Mesangial cell (primary cell): ENCODE measurements at places on chromosomes 12 and 14. TPM values are rescaled to one million over a fixed set of nuclear protein-coding genes. Genes with fewer than 3 reads are reported as not detected.

Gene GALC
- 14.2 and 25.5 TPM in 2 replicates for total RNA-seq

Gene OTX2
- not detected in 2 replicates for total RNA-seq

Gene SPIC
- not detected in 2 replicates for total RNA-seq

Gene ANKRD52
- total RNA-seq, result 42.3 and 54.6 TPM in 2 replicates

Gene TPPP2
- not detected in 2 replicates for total RNA-seq

Gene SMOC1
- total RNA-seq, result 0.13 and 0.16 TPM in 2 replicates

Gene PTCSC3
- total RNA-seq, result not detected in 2 replicates

Gene KRT8
- 785 and 1,054 TPM in 2 replicates for total RNA-seq

Gene OR6C2
- total RNA-seq, result not detected in 2 replicates

Gene RTL1
- total RNA-seq, result under 0.01 and 0.16 TPM in 2 replicates

Gene CD4
- total RNA-seq, result 0.33 and 1.3 TPM in 2 replicates

Gene ARMH4
- 10.3 and 15.8 TPM in 2 replicates for total RNA-seq

Gene GPR68
- 0.89 and 0.98 TPM in 2 replicates for total RNA-seq

Gene IL23A
- 1.1 and 1.5 TPM in 2 replicates for total RNA-seq

Gene HOXC13
- total RNA-seq, result not detected in 2 replicates

Gene FAM90A1
- total RNA-seq, result 0.16 and 0.25 TPM in 2 replicates

Gene NKX2-1
- total RNA-seq, result not detected in 2 replicates

Gene INSM2
- total RNA-seq, result not detected in 2 replicates

Gene PLEK2
- total RNA-seq, result 12.2 and 48.1 TPM in 2 replicates

Gene SEL1L
- 26.2 and 34.5 TPM in 2 replicates for total RNA-seq

Gene CBLN3
- 0.65 and 1.6 TPM in 2 replicates for total RNA-seq

Gene AKAP3
- 0.13 and 0.98 TPM in 2 replicates for total RNA-seq

Gene DDHD1
- total RNA-seq, result 5.5 and 5.8 TPM in 2 replicates

Gene AVPR1A
- not detected in 2 replicates for total RNA-seq

Gene GYS2
- total RNA-seq, result not detected in 2 replicates

Gene PLEKHD1
- total RNA-seq, result under 0.01 TPM in 2 replicates
